ENCODE measurements at places on chromosomes 4 and X.

- DNase-seq: no peak
These were observed 170.8 kb upstream of the GATB start for GRCh38 chr4:151931563-151931962.

- no peak for DNase-seq
These were observed 494.6 kb upstream of the ATOH1 start for GRCh38 chr4:93334003-93334402.

DNA sequence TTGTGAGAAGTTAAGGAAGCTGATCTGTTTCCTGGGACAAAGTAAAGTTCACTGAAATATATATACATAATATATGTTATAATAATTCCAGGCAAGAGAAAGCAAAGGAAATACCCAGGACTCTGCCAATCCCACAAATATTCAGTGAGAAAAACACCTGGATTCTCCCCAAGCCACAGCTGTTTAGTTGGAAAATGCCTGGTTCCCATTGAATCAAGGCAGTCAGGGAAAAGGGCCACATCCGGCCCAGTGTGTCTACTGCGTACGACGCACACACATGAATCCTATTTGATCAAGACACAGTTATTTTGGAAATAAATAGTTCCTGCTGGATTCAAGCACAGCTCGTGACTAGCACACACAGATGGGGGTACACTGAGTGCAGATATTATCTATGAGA, 6.3 kb upstream of the DCHS2 start:
- no peak for DNase-seq

GRCh38 chr4:120801137-120801758, 121.3 kb downstream of the PRDM5 start:
- DNase-seq: no peak

GRCh38 chr4:146182443-146182842, 6.9 kb downstream of the LSM6 start:
- no peak for DNase-seq

DNA sequence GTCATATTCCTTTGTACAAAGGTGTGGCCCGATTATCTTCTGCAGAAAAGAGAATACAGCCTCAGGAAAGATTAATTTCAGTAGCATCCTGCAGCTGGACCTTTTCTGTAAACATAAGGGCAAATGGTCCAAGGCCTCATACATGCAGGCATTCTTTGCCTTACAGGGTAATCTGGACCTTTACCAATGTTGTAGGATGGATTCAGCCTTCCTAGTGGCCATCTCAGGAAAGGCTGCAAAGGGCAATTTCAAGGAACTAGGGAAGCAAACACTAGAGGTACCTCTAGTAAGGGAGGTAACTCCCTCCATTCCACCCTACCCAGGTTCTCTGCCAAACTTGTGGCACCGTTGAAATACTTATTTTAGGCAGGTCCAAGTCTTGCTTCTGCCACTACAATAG, 43.0 kb downstream of the UGT2B28 start:
- DNase-seq: no peak

GRCh38 chr4:24137671-24138601, 248.1 kb upstream of the PPARGC1A start:
- no peak for DNase-seq

DNA sequence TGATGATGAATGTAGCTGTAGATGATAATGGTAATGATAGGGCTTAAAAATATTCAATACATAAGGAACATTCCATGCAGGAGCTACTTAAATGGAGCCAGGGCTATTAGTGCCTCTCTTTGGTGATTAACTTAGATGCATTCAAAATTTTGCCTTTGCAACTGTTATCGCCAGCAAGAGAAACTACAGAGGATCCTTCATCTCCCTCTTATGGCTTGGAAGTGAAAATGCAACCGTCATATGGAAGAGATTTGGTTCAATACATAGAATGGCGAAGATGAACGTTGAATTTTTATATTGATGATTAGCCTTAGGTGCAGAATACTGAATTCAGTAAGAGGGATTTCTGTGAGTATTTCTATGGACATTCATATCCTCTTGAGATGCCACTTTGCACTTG, 134.5 kb upstream of the NLGN4X start:
- no peak for DNase-seq

- DNase-seq: no peak
These were observed 201.4 kb downstream of the CCSER1 start for GRCh38 chr4:90328558-90328957.

DNA sequence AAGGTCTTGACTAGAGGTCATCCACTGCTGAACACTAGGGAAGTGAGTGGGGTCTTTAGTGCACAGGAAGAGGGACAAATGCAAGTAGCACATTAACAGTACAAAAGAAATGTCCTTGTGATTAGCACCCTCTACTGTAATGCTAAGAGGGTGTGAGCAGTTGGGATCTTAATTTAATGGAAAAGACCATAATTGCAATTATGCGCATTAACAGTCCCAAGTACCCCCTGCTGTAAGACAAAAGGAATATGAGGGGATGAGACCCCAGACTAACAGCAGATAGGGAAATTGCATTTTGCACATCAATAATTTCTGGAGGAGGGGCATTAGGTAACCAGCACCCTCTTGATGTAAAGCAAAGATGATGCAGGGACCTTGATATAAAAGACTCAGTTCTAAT, 285.0 kb downstream of the CHIC1 start:
- DNase-seq: no peak

GRCh38 chr4:41365681-41366080, 109.0 kb downstream of the UCHL1 start:
- DNase-seq: no peak

- DNase-seq: no peak
These were observed 16.2 kb downstream of the RCHY1 start for GRCh38 chr4:75498041-75498440.

DNA sequence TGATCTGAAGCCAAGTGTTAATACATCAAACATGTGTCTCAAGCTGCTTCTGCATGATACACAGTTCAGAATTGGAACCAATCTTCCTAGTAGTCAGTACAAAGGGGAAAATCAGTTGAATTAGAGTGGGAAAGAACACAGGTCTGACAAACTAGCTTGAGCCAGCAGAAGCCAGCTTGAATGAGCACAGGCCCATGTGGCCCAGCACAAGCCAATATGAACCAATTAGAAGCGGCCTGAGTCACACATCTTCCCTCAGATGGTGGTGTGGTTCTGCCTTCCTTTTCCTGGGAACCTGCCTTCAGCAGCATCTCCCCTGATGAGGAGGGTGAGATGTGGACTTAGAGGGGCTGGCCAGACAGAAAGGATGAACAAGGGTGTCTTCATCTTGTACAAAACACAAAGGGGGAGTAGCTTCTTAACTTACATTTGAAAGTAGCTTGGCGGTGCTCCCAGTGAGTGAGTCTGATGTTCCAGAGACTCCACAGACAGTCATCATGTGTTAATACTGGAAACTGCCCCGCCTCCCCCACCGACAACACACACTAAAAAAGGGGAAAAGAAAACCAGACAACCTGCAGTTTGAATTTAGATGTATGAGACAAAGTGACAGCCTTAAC, 72.0 kb downstream of the FRMPD4 start:
- no peak for DNase-seq

DNA sequence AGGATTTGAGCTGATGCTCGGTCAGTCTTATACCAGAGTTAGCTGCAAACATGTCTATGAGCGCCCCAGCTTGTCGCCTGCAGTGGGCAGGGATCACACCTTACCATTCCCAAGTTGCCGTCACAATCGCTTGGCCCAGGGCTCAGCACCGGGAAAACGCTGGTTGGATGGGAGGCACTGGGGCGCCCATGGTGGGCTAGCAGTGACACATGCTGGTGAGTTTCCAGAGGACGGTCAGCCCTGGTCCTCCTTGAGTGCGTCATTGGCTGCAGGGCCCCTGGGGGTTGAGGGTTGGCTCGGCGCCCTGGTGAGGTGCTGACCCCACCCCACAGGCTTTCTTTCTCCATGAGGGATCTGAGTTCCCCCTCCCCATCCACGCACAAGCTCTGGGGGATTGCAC, 50.4 kb downstream of the SORCS2 start:
- DNase-seq: no peak

- DNase-seq: no peak
These were observed 155.3 kb downstream of the GRIA3 start for GRCh38 chrX:123339221-123339905.

- DNase-seq: no peak
These were observed 111.1 kb upstream of the HTR2C start for GRCh38 chrX:114472788-114473187.

GRCh38 chr4:128951316-128951715, 141.8 kb downstream of the JADE1 start:
- no peak for DNase-seq

- DNase-seq: no peak
These were observed 5.3 kb upstream of the FGA start for GRCh38 chr4:154595807-154596206.

- no peak for DNase-seq
These were observed 95.5 kb upstream of the WDR44 start for GRCh38 chrX:118250445-118250844.

GRCh38 chr4:140068271-140068670, 85.7 kb downstream of the MAML3 start:
- DNase-seq: no peak

DNA sequence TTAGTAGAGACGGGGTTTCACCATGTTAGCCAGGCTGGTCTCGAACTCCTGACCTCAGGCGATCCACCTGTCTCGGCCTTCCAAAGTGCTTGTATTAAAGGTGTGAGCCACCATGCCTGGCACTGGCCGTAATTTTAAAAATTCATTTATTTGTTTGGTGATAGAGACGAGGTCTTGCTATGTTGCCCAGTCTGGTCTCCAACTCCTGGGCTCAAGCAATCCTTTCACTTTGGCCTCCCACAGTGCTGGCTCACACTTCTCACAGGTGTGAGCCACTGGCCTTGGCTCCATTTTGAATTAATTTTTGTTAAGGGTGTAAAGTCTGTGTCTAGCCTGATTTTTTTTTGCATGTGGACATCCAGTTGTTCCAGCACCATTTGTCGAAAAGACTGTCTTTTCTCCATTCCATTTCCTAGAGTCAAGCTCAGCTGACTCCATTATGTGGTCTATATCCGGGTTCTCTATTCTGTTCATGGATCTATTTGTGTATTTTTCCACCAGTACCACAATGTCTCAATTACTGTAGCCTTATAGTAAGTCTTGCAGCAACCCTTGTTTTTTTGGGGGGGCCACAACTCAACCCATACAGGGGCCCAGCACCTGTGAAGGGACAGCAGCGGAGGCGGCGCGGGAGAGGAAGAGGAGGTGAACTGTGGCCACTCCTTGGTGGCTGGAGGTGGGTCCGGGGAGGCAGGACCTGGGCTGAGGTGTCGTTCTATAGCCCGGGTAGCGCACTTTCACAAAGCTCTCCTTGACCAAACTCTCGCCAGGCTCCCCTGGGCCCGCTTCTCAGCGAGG, 1.5 kb upstream of the NSD2 start:
- DNase-seq: no peak

- no peak for DNase-seq
These were observed 67.1 kb downstream of the IL15 start for GRCh38 chr4:141703497-141703896.

DNA sequence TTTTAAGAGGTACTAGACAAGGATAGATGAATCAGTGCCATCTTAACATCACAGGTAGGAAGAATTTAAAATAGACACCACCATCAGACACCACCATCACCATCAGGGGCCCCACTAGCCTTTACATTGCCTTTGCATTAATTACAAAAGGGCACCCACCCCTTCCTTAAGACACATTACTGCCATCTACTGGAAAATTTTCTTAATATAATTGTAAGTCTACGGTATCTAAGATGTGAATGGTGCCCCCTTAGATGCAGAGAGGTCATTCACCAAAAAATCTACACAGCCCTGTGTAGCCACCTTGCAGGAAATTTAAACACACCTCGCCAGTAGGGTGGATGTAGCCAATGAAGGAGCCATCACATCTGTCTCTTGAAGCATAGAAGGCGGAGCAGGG, 184.1 kb downstream of the MID1IP1 start:
- DNase-seq: no peak

DNA sequence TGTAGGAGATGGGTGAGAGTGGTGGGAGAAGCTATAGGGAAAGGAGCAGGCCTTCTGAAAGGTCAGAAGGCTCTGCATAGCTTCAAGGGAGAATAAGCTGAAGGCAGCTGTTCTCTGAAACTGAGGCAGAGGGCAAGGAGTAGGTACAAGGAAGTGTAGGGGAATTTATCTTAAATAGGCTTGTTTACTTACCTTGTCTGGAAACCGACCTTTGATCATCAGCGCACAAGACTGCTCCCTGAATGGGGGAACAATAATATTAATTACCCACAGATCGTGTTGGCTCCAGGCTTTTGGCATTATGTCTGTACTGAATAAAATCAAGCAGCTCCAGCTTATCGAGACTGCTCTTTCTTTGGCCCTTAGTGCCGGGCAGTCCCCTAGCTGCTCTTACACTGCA, 175.5 kb upstream of the MAGEB16 start:
- no peak for DNase-seq

DNA sequence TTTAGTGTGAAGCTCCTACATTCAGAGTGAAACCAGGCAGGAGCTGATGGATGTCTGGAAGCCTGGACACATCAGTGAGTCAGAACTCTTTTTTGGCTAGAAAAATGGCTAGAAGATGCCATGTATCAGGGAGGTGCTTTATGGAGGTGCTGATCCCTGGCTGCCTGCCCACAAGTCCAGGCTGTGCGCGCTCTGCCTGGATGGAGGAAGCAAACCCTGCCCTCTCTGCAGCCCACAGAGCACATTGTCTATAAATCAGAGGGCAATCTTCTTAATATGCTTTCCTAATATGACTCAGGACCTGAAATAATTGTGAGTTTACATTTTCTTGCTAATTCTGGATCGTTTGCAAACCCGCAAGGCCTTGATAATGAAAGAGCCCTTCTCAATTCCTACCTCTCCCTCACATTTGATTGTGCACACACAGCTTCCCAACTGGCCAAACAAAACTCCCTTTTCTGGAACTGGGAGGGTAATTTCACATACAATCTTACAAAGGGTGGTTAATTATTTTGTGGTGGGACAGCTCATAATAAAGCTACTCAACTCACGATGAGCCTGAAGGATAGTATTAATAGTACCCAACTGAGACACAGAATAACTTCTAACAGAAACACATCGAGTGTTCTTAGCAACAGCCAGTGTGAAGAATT, 11.7 kb downstream of the MFAP3L start:
- no peak for DNase-seq

GRCh38 chr4:111454961-111455360, 690.3 kb upstream of the FAM241A start:
- no peak for DNase-seq

DNA sequence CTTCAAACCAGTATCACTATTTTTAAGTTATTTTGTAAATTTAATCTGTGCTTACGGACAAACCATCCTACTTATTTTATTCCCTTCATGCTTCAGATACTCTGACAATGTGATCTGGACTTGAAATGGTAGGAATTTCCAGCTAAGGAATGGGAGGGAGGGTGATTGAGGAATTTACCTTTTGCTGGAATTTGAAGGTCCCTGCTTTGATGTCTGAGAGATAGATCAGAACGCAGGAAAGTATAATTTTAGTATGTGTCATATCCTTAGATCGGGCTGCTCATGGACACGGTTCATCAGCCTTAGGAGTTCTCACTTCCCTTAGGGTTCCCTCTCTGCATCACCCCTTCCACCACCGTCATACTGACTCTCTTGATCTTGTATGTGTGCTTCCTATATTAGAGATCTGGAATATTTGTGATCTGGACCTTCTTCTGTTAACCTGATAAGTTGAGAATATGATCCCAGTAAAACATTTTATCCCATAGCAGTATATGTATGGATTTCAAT, 16.8 kb downstream of the OCRL start:
- DNase-seq: no peak
